Right forelimb (tissue), 1 donor: ENCODE measurements at places on chromosomes 7 and 10.

DNA sequence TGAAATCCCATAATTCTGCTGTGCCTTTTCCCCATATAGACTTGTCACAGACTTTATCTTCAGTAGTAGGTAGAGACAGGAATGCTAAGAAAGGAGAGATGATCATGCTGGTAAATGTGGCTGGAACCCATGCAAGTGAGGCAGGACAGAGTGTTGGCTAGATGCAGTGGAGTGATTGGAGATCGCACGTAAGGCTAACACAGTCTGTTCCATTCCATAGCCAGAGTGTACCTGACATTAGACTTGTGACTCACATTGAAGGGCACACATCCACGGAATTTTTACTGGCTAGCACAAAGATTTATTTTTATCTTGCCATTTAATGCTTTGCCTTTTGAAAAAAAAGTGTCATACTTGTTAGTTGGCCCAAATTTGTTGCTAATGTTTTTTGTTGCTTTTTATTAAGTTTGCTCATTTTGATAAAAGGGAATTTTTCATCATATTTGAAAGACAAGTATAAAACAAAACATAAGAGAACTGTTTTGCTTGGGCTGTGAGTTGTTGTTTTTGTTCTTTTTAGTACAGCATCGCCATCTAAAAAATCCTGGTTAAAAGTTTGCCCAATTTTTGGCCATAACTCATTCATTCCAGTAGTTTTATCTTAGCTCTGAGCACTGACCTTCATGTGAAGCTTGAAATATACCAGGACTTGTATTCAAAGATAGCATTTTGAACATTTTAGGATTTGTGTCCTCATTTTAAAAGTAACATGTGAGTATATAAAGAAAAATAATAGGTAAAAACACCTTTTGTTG lies 81.0 kb downstream of the CPED1 start:
- no peak for DNase-seq

- no peak for DNase-seq
Measured at GRCh38 chr7:117769085-117769484, 104.2 kb downstream of the CTTNBP2 start.

- DNase-seq = no peak
Measured at GRCh38 chr7:80666376-80666775, 27.9 kb downstream of the CD36 start.

DNA sequence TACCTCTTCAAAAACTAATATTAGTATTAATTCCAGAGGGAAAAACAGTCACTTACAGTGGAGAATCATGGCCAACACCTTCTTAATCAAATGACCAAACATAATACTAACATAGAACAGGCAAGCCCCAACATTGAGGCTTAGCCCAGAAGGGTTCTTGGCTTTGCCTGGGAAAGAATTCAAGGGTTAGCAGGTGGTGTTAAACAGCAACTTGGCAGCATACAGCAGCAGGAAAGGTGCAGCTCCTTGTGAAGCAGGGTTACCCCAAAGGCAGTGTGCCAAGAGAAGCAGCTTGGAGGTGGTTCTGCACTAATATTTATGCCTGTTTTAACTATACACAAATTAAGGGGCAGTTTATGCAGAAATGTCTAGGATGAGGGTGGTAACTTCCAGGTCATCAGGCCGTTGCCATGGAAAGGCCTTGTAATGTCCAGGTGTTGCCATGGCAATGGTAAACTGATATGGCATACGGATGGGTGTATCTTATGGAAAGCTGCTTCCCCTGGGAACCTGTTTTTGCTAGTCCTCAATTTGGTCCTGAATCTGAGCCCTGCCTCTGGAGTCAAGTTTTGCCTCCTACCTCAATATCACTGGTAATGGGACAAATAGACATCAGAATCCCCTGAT lies 27.2 kb upstream of the BEND7 start:
- no peak for DNase-seq

GRCh38 chr7:127675721-127676120 lies 23.7 kb downstream of the SND1 start:
- DNase-seq = no peak

GRCh38 chr10:74187237-74187636 lies 36.2 kb downstream of the ADK start:
- no peak for DNase-seq

- no peak for DNase-seq
Measured at GRCh38 chr7:156318426-156318825, 322.1 kb upstream of the RNF32 start.

GRCh38 chr7:133310232-133310862 lies 57.5 kb downstream of the EXOC4 start:
- no peak for DNase-seq

- no peak for DNase-seq
Measured at GRCh38 chr7:158602041-158602440, 14.4 kb upstream of the PTPRN2 start.

- no peak for DNase-seq
Measured at GRCh38 chr10:1602037-1602484, 135.3 kb downstream of the ADARB2 start.

- DNase-seq = no peak
Measured at GRCh38 chr7:29035044-29035740, 77.1 kb upstream of the TRIL start.

DNA sequence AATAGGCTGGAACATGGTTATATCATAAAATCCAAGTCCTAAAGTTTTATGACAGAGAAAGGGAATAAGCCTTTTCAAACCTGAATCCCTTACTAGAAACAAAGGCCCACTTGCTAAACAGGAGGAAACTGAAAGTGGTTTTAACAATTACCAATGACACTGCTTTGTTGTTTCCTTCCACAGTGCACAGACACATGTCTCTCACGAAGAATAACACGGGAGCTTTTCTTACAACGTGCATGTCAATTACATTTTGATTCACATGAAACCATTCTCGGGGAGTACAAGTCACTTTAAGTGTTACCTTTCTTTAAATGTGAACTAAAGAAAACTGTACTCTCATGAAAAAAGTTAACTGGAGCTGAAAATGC lies 1.4 kb downstream of the MRPS33 start:
- DNase-seq = no peak

- DNase-seq = peak; percentile 77
Measured at GRCh38 chr7:36303202-36304098, 86.2 kb upstream of the ANLN start.

GRCh38 chr10:35012781-35013180 lies 77.4 kb downstream of the CUL2 start:
- DNase-seq = no peak

DNA sequence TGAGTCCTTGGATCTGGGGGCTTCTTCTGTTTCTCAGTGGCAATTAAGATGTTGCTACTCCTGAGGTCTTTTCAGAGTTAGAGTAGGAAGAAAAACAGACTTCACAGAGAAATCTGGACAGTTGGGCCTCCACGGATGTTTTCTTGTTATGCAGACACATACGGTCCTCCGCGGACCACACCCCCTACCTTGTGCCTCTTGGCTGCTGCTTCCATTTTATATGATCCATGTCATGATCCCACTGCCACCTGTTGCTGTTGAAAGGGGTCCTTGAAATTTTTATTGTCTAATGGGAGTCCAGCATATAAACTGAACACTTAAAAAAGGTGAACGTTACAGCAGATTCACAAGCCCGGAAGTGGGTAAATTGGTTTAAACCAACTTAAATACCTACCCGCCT lies 8.3 kb downstream of the CELF2 start:
- no peak for DNase-seq

DNA sequence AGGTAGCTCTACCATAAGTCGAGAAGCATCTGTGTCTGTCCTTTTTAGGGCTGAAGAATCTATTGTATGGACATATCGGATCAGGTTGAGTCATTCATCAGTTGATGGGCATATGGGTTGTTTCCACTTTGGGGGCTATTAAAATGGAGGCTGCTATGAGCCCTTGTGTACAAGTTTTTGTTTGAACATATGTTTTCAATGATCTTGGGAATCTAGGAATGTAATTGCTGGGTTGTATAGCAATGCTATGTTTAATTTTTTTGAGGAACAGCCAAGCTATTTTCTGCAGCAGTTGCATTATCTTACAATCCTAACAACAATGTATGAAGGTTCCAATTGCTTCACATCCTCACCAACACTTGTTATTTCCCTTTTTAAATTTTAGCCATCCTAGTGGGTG lies 46.4 kb upstream of the HABP2 start:
- no peak for DNase-seq

GRCh38 chr10:19658131-19658530 lies 158.1 kb upstream of the PLXDC2 start:
- DNase-seq = no peak

DNA sequence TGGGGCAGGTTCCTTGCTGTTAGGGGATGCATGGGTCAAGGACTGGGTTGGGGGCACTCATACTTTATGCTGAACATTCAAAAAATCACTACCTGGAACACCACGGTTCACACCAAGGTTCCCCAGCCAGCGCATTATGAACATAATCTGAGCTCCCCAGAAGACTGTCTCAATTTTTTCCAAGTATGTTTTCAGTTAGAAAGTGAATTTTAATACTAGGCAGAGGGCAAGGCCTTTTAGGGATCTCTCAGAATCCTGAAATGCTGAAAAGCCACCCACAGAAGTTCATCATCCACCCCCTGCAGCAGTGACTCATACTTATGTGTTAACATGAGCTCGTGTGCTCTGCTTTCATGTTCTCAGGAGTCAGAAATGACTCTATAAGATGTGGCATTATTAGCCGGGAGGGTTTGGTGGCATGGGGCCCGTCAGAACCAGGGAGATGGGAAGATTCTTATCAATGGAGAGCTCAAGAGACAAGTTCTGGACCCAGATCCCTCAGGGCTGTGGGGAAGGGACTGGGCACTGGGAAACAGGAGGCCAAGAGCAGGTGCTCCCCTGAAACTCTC lies 185.2 kb upstream of the ITGB1 start:
- DNase-seq = no peak

- DNase-seq = no peak
Measured at GRCh38 chr7:25967278-25968204, 184.5 kb upstream of the NFE2L3 start.

DNA sequence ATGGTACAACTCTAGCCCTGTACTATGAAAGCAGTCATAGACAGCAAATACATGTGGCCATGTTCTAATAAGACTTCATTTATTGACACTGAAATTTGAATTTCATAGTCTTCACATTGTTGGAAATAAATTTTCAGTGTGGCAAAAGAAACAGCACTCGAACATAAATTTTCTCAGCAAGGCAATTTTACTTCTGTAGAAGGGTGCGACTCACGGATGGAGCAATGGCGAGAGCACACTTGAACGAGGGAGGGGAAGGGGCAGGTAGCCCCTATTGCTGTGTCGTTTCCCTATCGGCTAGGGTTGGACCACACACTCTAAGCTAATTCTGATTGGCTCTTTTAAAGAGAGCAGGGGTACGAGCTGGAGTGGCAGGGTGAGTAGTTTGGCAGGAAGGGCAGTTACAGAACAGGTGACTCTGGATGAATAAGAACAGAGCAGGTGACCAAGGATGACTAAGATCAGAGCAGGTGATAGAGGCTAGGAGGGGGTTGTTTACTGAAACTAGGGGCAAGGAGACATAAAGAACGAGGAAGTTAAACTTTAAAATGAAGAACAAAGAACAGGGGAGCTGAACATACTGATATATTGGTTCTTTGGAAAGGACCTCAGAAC lies 52.0 kb downstream of the LRRC4 start:
- no peak for DNase-seq

DNA sequence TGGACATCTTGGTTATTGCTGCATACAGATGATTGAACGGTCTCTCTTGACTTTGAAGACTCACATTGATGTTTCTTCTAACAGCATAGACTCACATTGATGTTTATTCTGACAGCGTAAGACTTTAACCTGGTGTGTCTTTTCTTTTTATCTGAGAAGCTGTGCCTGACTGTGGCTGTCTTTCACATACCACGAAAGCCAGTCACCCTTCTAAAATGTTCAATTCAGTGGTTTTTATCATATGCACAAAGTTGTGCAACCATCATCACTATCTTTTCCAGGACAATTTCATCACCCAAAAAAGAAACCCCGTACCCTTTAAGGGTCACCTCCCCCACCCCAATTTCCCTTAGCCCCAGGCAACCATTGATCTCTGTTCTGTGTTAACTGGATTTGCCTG lies 24.7 kb downstream of the CELF2 start:
- DNase-seq = no peak

GRCh38 chr10:70359017-70359550 lies 23.3 kb downstream of the LRRC20 start:
- DNase-seq = no peak

DNA sequence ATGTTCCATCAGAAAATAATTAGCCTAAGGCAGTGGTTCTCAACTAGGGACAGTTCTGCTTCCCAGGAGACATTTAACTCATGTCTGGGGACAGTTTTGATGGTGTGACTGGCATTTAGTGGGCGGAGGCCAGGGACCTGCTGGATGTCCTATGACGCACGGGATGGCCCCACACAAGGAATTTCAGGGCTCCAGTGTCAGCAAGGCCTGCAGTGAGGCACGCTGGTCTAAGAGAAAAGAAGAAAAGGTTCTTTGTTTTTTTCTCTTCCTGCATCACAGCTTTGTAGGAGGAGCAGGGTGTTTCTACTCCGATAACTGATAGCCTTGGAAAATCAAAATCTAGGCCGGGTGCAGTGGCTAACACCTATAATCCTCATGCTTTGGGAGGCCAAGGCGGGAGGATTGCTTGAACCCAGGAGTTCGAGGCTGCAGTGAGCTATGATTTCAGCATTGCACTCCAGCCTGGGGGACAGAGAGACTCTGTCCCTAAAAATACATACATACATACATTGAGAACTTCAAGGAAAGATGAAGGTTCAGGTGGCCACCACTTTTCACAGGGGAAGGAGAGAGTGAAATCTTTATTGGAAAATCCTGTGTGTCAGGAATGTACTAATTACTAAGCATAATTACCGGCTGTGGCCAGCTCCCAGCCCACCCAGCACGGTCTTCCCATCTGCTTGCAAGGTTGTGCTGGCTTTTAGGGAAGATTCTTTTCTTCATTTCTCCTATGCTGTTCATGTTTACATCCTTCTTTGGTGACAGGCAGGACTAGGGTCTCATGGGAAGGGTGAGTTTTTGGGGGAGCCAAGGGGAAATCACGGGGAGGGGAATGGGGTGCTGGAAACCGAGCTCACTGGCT lies 150.4 kb downstream of the ACTR3B start:
- DNase-seq = no peak

GRCh38 chr10:48575901-48576300 lies 29.0 kb downstream of the ARHGAP22 start:
- no peak for DNase-seq

DNA sequence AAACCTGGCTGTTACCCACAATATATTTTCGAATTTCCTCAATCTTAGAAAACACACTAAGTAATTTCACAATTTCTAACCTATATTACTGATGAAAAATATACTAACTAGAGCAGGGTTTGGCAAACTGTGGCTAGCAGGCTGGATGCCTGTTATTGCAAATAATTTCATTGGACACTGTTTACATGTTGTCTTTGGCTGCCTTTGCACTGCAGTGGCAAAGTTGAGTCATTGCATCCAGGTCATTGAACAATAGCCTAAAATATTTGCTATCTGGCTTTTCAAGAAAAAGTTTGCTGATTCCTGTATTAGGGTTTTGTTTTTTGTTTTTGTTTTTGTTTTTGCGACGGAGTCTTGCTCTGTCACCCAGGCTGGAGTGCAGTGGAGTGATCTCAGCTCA lies 47.2 kb downstream of the KIF11 start:
- DNase-seq = no peak
